ENCODE measurements at places on chromosomes 6 and 20.

GRCh38 chr6:161222706-161223234 lies 51.1 kb downstream of the AGPAT4 start:
- no peak for DNase-seq

DNA sequence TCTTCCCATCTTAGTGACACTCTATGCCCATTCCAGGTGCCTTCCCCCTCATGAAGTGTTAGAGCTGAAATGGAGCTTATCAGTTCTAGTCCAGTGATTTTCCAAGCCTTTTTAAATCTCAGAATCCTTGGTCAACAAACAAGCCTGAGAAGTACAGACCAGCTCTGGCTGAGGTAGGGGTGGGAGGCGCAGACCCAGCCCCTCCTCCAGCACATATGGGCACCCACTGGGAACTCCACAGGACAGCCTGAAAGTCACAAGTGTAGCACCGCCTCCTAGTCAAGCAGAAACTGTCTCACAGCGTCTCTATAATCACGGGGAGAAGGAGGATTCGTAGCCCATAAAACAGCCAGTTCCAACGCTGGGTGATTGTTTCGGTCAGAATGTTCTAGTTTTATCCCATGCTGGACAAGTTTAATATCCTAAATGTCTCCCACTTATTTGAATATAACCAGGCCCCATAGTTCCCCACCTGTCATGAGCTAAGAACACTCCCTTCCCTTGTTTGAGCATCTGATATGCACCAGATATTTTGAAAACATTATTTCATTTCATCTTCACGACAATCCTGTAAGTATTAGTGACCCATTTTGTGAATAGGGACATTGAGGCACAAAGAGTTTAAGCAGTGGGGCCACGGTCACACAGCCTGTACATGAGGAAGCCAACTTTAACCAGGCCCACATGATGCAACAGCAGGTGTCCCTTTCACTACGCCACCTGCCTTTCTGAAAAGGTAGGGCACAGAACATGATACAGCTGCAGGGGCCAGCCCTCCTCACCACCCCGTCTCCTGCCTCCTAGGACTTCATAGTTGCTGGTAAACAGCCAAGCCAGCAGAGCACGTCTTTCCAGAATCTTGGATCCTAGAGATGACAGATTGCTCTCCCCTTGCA lies 40.1 kb downstream of the TRAF3IP2 start:
- no peak for DNase-seq

DNA sequence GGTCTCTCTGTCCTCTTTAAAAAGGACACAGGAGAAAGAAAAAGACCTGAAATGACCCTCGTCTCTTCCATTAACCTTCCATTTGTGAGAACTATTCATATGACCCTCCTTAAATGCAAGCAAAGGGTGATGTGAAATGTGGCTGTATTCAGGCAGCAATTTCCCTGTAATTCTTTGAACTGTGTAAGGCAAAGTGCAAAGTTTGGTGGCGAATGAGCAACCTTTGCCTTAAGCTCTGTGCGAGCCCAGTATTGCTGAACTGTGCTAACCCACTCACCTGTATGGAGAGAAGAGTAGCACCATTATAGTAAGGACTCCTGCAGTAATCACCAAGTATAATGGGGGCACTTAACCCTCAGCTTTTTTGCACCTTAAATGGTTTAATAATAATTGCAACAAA lies 223.4 kb downstream of the PLCB1 start:
- DNase-seq = no peak

DNA sequence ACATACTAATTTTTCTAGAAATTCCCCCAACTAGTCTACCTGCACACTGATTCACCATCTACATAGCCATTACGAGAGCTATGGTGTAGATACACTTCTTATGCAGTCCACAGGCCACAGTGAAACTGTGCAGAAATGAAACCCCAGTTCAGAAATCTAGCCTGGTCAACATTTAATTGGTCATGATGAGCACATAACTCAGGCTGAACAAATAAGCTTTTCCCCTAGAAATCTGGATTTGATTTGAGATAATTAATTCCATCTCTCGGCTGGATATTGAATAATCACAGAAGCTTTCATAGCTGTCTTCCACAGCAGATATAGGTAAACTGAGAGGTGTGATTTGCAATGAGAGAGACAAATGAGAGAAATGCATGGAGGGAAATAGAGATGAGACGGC lies 22.6 kb upstream of the TINAG start:
- DNase-seq = no peak

DNA sequence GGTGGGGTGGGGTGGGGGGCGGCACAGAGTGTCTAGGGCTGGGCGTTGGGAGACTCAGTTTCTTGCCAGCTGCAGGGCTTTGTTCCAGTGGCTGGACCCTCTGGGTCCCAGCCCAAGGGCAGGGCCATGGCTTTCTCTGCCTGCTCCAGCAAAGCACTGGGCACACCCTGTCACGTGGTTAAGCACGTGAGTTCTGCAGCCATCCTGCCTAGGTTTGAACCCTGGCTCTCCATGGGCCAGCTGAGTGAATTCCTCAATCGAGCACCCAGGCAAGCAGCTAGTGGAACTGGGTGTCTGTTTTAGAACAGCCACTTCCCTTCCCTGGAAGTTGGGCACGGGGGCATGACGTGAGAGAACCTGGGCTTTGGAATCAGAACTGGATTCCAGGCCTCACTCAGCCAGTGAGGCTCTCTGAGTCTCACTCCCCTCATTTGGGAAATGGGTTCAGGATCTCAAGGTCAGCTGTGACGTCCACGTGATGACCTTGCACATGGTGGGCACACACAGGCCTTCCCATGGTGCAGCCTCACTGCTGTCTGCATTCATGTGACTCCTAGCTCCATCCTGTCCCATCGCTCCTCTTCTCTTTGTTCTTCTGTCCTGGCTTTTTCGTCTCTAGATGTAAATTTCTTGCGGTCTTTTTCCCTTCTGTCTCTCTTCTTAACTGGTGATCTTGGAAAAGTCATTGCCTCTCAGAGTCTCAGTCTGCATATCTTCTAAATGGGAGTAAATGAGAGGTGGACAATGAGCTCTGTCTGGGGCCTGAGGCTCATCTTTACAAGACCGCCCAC lies 45.9 kb downstream of the NOL4L start:
- no peak for DNase-seq

DNA sequence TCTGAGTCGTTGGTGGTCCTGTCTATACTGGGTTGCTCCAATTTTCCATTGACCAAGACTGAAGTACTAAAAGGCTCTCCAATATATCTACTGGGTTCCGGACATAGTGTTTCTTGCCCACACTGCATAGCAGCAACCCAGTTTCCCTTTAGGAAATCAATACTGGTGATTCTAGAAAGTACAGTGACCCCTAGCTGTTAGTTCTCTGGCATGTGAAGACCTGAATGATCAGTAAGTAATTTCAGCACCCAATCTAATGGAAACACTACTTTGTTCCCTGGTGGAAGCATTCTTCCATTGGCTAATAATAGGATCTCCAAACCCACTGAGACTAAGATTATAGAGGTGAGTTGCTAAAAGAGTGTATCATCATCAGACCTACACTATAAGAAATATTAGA lies 40.8 kb upstream of the STMND1 start:
- no peak for DNase-seq

DNA sequence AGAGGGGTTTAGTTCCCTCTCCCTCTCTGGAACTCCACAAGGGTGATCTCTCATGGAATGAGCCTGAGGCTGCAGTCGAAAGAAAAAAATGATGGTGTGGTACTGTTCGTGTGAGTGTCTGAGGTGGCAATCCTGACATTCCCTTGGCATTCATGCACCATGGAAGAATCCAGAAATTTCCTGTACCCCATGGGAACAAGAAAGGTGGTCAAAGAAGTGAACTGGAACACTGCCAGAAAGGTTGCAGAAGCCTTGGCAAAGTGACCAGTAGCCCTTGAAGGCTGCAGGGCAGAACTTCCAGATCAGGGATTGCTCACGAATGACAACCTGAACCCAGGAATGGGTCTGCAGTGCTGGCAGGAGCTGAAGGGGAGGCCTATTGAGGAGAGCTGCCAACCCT lies 394.7 kb downstream of the CD83 start:
- DNase-seq = no peak

GRCh38 chr6:170208651-170209353 lies 82.1 kb downstream of the DLL1 start:
- no peak for DNase-seq

GRCh38 chr6:73156793-73157767 lies 68.2 kb downstream of the KHDC1L start:
- no peak for DNase-seq

GRCh38 chr20:47949230-47949629 lies 163.9 kb upstream of the SULF2 start:
- no peak for DNase-seq

DNA sequence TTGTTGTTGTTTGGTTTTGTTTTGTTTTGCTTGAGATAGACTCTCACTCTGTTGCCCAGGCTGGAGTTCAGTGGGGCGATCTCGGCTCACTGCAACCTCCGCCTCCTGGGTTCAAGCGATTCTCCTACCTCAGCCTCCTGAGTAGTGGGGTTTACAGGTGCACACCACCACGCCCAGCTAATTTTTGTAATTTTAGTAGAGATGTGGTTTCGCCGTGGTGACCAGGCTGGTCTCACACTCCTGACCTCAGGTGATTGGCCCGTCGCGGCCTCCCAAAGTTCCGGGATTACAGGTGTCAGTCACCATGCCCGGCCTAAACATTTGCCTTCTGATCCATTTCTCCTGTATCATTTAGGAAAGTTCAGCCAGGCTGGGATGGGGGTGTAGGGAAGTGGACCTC lies 17.7 kb downstream of the DUSP22 start:
- DNase-seq = no peak

DNA sequence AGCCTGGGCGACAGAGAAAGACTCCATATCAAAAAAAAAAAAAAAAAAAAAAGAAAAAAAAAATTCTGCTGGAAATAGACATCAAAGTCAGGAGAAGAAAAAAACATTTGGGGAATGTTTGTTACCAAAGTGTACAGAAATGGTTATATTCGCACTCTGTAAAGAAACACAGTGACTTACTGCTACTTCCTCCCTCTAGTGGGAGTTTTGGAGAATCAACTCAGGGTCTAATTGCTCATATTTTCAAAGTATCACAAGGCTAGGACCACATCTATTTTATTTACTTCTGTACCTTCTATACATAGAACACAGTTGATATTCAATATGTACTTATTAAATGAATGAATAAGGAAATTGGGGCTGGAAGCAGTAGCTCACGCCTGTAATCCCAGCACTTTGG lies 24.4 kb downstream of the ARG1 start:
- DNase-seq = no peak

DNA sequence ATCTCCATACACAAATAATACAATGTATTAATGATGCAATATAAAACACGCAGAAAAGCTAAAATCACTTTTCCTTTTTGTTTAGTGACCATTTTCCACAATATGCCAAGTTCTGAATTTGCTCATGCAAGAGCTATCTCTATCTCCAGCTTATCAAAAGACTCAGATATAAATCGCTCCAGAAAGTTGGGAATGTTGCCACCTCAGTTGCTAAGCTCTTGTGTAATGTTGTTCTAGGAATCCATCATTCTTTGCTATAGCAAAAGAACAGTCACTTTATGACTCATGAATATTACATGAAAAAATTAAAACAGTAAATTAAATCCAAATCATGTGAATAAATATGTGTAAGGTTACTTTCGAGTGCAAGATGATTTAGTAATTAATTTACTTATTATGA lies 8.7 kb downstream of the PLAGL1 start:
- DNase-seq = no peak

GRCh38 chr20:11445891-11446290 lies 471.8 kb upstream of the BTBD3 start:
- DNase-seq = no peak

- no peak for DNase-seq
Observed at GRCh38 chr20:12597551-12597950, 411.2 kb upstream of the SPTLC3 start.

- DNase-seq = no peak
Observed at GRCh38 chr6:49202924-49203536, 260.0 kb downstream of the MMUT start.

DNA sequence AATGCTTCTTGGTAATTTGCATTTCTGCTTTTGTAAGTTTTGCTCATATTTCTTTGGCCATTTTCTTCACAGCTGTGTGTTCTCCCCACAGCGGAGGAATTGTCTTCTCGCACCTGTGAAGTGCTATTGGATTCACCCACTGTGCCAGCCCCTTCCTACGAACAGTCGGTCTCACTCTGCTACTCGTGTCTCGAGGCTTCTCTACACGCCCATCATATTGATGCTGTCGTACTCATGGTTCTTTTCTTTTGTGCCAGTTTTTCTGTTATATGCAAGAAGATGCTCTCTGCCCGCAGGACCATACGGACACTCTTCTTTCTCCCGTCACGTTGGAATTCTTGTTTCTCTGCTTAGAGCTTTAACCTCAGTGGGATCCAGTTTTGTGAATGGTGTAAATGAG lies 200.3 kb downstream of the DLL1 start:
- no peak for DNase-seq

GRCh38 chr6:3526962-3527650 lies 70.3 kb upstream of the SLC22A23 start:
- DNase-seq = no peak

DNA sequence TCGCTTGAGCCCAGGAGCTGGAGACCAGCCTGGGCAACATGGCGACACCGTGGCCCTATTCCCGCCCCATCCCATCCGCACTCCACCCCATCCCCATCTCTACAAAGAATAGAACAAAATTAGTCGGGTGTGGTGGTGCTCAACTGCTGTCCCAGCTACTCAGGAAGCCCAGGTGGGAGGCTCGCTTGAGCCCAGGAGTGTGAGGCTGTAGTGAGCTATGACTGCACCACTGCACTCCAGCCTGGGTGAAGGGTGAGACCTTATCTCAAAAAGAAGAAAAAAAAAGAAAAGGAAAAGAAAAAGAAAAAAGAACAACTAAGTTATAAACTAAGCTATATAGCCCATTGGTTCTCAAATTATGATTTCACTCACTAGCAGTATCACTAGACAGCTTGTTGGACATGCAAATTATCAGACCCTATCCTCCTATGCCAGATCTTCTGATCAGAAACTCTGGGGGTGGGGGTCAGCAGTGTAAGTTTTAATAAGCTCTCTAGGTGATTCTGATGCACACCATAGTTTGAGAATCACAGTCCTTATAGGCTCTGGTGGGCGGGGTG lies 491 bp upstream of the ITCH start:
- DNase-seq = no peak

- DNase-seq = peak; percentile 98
Observed at GRCh38 chr6:17907406-17908229, 79.8 kb downstream of the KIF13A start.

DNA sequence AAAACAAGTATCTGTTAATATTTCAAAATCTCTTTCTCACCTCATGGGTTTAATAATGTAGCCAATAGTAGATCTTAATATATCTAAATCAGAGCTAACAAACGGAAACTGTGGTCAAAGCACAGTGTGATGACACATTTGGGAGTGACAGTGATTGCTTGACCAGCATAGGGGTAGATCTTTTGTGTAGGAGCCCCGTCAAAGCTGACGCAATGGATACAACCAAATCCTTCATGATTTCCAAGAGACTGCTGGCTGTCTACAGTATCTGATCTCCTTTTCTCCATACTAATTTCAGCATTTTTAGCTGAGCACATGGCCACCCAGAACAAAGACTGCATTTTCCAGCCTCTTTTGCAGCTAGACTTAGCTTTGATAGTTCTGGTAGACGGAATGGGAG lies 299.3 kb upstream of the ECI2 start:
- no peak for DNase-seq
